ENCODE measurements at places on chromosomes 13 and 19.

DNA sequence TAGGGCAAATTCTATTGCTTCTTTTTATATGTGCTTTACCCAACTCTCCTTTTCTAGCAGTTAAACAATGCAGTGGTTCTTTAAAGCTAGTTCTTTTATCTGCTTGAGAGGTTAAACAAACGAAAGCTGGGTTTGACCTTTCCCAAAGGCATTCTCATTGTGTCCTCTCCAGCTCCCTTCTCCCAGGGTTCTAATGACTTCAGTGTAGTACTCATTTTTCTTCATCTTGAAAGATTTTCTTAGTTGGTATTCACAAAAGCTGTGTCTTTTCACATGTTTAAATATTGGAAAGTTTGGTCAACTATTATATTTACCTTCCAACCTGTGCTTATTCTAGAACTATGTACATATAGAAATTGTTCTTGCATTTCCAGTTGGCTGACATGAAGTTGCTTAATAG lies 1.5 kb downstream of the WASF3 start:
- no peak for DNase-seq

DNA sequence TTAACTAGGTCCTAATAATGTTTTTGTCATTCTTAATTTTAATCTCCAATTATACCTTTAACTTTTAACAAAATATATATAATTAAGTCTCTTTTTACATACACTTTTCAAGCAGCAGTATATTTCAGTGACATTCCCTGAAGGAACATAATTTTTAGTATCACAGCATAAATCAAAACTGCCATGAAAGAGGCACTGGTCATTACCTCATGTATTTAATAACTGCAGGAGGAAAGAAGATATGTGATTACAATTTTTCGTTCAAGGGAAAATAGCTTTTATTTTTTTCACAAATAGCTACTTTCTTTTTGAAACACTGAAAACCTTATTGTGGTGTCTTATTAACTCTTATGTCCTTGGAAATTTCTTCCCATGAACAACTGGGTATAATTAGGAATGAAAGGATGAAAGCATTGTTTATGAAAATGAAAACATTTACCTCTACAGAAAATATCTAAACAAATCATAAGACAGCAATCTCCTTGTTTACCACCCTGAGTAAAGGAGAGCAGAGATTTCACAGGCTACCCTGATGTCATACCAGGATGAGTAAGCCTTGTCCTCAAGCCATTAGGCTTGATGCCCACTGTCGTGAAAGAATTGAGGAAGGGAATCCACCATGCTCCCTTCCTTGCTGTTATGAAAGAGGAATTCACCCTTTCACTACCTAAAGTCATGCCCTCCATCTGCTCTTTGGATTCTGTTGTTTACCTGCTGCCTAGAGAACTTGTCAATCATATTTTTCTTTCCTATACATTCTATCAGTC lies 877.2 kb upstream of the PCDH20 start:
- no peak for DNase-seq

DNA sequence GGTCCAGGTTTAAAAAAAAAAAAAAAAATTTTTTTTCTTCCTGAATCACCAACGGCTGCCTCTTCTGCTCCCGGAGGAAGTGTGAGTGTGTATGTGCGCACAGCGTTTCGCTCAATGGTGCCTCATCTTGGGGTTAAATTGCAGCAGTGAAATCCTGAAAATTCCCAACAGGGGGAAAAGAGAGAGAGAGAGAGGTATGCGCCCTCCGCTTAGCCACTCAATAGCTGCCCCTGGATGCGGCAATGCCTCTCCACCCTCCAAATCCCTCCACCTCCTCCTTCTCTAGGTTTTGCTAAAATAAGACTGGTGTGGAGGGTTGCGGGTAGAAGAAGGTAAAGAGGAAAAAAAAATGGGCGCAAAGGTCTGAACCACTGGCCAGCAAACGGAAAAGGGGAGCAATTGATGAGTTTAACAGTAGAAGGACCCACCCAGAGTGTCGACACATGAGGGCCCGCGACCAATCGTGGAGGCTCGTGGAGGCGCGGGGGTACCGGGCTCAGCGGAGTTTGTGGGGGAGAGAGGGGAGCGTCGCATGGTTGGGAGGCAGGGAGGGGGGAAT lies 853 bp upstream of the CACNA1A start:
- DNase-seq, result no peak

DNA sequence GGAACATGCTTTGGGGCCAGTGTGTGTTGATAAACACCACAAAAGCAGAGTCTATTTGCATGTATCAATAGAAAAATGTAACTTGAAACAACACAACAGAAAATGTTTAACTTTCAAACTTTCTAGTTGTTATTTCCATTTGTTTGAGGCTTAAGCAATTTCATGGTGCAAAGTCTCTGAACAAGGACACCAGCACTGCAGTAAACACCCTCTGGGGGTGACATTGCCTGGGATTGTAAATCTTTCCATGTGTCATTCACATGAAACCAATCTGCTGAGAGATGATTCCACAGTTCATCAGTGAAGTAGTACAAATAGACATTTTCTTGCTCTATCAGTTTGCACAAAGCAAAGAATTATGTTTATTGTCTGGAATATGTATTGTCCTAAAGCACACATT lies 124.5 kb downstream of the ITGBL1 start:
- DNase-seq, result no peak

DNA sequence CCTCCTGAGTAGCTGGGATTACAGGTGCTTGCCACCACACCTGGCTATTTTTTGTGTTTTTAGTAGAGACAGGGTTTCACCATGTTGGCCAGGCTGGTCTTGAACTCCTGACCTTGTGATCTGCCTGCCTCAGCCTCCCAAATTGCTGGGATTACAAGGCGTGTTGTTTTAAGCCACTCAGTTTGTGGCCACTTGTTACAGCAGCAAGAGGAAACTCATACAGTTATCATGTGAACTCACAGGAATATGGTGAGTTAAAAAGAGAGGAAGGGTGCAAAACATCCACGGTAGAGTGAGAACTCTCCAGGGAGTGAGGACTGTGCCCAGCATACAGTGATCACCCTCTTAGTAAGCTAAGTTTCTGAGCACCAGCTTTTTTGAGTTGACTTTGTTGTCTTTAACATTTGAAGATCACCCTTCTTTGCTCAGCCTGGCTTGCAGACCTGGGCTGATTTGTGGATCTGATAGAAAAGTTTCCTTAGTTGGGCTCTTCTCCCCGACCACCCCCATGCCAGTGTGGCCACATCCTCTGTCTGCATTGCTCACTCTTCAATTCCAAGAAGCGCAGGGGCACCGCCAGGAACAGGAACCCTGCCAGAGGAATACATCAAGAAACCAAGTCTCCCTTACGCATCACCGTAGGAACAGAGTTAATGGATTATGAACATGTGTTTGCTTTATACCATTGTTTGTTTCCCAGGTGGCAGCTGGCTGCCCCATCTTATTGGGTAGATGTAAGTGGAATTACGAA lies 16.0 kb downstream of the ALOX5AP start:
- DNase-seq, result no peak

GRCh38 chr13:109401307-109401706 lies 385.1 kb downstream of the IRS2 start:
- no peak for DNase-seq

- DNase-seq, result no peak
Measured at GRCh38 chr13:61833228-61833627, 417.6 kb upstream of the PCDH20 start.

DNA sequence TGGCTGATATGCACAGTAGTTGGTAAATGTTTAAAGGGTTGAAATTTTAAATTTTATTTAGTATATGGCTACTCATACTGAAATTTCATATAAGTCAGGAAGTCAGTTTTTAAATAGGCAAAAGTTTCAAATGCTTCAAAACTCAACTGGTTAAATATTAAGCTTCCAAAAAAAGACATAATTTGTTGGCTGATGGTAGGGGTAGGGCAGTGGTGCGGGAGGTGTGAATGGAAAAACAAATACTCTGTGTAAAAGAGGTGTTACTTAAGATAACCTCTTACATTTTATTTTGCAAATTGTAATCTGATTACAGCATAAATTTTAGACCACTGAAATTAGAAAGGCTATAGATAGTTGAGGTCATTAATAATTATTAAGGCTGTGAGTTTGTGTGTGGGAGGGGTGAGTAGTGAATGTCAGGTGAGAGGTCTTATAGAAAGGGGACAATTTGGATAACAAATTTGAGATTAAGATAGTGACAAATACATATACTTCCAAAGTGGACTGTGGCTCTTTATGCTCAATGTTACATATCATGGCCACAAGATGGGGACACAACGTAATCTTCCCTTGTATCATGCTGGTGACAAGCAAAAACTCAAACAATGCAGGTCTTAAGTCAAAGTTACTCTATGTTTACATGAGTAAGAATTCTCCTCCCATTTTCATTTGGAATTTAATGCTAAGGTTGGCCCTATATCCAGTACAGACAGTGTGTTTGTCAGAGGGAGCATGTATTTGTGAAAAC lies 36.6 kb upstream of the OXGR1 start:
- no peak for DNase-seq

GRCh38 chr13:50414640-50415039 lies 399.4 kb downstream of the KCNRG start:
- no peak for DNase-seq

- DNase-seq, result no peak
Measured at GRCh38 chr13:96849091-96849490, 145.2 kb downstream of the OXGR1 start.

GRCh38 chr19:4594201-4594600 lies 34.7 kb upstream of the SEMA6B start:
- DNase-seq, result no peak

- no peak for DNase-seq
Measured at GRCh38 chr13:88124142-88124541, 453.0 kb downstream of the SLITRK5 start.
